Peyer's patch (tissue), 4 donors: ENCODE measurements at places on chromosomes 1 and 21.

DNA sequence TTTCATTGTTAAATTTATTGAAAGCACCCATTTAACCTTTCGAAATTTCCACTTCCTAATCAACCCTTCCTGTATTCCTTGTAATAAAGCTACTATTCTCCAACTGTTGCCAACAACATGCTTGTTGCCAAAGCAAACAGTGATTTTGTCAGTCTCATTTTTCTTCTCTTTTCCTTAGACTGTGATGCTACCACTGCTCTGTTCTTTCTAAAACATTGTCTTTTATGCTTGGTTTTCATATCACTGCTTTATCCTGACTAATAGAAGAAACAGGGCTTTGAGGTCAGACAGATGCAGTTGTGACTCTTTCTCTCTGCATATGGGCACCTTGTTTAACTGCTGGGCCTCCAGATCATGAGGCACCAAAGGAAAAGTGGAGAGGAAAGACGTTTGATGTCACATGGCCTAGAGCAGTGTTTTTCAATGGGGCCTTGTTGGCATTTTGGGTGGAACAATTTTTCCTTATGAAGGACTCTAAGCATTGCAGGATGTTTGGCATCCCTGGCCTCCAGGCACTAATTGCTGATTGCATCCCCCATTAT, 56.1 kb downstream of the HMCN1 start:
- H3K27ac ChIP-seq, result no peak overlapping the region
- H3K36me3 ChIP-seq, result no peaks in the 10 kb centered on the region
- no peaks in the 10 kb centered on the region for H3K27me3 ChIP-seq
- no peaks in the 10 kb centered on the region for H3K4me1 ChIP-seq
- H3K4me3 ChIP-seq, result no peak overlapping the region
- no peak for DNase-seq

GRCh38 chr1:236213534-236213933, 68.2 kb downstream of the ERO1B start:
- DNase-seq, result no peak
- H3K27ac ChIP-seq, result no peak overlapping the region
- no peaks in the 10 kb centered on the region for H3K4me1 ChIP-seq
- H3K36me3 ChIP-seq, result no peaks in the 10 kb centered on the region
- no peak overlapping the region for H3K4me3 ChIP-seq
- H3K27me3 ChIP-seq, result no peaks in the 10 kb centered on the region

GRCh38 chr1:235632506-235633401, 16.8 kb downstream of the GNG4 start:
- no peak overlapping the region for H3K27ac ChIP-seq
- no peaks in the 10 kb centered on the region for H3K27me3 ChIP-seq
- H3K4me1 ChIP-seq, result no peaks in the 10 kb centered on the region
- H3K36me3 ChIP-seq, result no peaks in the 10 kb centered on the region

GRCh38 chr1:168709405-168710363, 19.3 kb downstream of the DPT start:
- H3K36me3 ChIP-seq, result no peaks in the 10 kb centered on the region
- H3K27me3 ChIP-seq, result no peaks in the 10 kb centered on the region
- no peak overlapping the region for H3K4me3 ChIP-seq
- no peak for DNase-seq
- H3K27ac ChIP-seq, result peak overlapping the region; percentile 33
- no peaks in the 10 kb centered on the region for H3K4me1 ChIP-seq

DNA sequence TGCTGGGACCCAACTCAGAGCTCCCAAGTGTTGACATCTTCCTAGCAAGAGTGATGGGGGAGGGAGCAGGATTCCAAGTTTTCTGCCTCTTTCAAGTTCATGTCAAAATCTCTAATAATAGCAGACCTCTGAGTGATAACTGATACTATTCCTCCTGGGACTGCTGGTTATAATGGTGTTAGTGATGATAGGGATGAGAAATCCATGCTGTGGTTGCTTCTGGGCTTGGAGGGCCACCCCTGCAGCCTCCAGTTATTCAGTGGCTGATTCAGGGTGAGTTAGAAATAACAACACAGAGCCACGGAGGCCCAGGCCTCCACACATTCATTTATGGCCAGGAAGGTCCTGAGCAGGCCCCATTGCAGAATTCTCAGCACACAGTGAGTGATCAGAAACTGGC, 40.6 kb upstream of the ARTN start:
- H3K4me1 ChIP-seq, result no peaks in the 10 kb centered on the region
- H3K4me3 ChIP-seq, result no peak overlapping the region
- H3K27ac ChIP-seq, result no peak overlapping the region
- no peak for DNase-seq

GRCh38 chr21:25995278-25995677, 175.3 kb downstream of the APP start:
- no peak overlapping the region for H3K4me3 ChIP-seq
- H3K36me3 ChIP-seq, result no peaks in the 10 kb centered on the region
- no peak for DNase-seq
- no peaks in the 10 kb centered on the region for H3K27me3 ChIP-seq
- no peak overlapping the region for H3K27ac ChIP-seq

GRCh38 chr1:156245451-156246232, 2.2 kb downstream of the PAQR6 start:
- H3K4me1 ChIP-seq, result no peaks in the 10 kb centered on the region
- peak; percentile 56 for DNase-seq
- H3K4me3 ChIP-seq, result peak overlapping the region; percentile 39
- H3K27me3 ChIP-seq, result no peaks in the 10 kb centered on the region

- no peak overlapping the region for H3K4me3 ChIP-seq
- no peaks in the 10 kb centered on the region for H3K4me1 ChIP-seq
- H3K36me3 ChIP-seq, result no peaks in the 10 kb centered on the region
- DNase-seq, result no peak
These were observed 58.9 kb downstream of the ATP1A1 start for GRCh38 chr1:116431870-116432500.

GRCh38 chr1:103435443-103435842, 90.1 kb upstream of the RNPC3 start:
- no peaks in the 10 kb centered on the region for H3K4me1 ChIP-seq
- no peak overlapping the region for H3K27ac ChIP-seq
- H3K27me3 ChIP-seq, result no peaks in the 10 kb centered on the region
- no peak overlapping the region for H3K4me3 ChIP-seq
- DNase-seq, result no peak
- no peaks in the 10 kb centered on the region for H3K36me3 ChIP-seq

DNA sequence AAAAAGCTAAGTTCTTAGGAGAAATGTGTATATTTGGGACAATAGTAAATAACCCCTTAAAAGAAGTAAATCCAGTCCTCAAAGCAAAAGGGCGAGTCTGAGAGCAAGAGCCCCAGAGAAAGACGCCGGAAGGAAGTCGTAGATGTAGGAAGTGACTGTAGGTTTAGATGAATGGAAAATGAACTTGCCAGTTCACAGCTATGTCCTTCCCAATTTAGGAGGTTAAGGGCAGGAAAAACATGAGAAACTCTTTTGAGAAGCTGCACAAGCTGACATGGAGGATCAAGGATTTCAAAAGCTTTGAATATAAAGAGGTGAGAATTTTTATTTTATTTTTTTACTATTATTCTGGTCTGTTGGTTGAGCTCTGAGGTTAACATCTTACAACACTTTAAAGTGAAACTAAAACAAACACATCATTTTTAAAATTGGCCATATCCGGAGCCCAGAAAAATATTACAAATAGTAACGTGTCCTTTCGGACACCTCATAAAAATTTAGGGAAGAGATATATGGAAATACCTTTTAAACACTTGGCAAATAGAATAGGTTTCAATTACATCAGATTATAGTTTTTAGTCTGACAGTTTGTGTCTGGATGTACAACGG, 1178.6 kb downstream of the MRPL39 start:
- no peaks in the 10 kb centered on the region for H3K4me1 ChIP-seq
- H3K4me3 ChIP-seq, result peak overlapping the region; percentile 3
- no peak overlapping the region for H3K27ac ChIP-seq
- no peaks in the 10 kb centered on the region for H3K36me3 ChIP-seq
- no peaks in the 10 kb centered on the region for H3K27me3 ChIP-seq

- H3K27ac ChIP-seq, result no peak overlapping the region
- no peak for DNase-seq
- no peaks in the 10 kb centered on the region for H3K4me1 ChIP-seq
- no peak overlapping the region for H3K4me3 ChIP-seq
- H3K36me3 ChIP-seq, result peaks cover 11% of the 10 kb centered on the region
- no peaks in the 10 kb centered on the region for H3K27me3 ChIP-seq
These were observed 41.5 kb upstream of the METTL18 start for GRCh38 chr1:169836198-169836597.

- no peaks in the 10 kb centered on the region for H3K27me3 ChIP-seq
- no peak for DNase-seq
- H3K36me3 ChIP-seq, result no peaks in the 10 kb centered on the region
These were observed 3.9 kb upstream of the MMEL1 start for GRCh38 chr1:2636733-2637132.

DNA sequence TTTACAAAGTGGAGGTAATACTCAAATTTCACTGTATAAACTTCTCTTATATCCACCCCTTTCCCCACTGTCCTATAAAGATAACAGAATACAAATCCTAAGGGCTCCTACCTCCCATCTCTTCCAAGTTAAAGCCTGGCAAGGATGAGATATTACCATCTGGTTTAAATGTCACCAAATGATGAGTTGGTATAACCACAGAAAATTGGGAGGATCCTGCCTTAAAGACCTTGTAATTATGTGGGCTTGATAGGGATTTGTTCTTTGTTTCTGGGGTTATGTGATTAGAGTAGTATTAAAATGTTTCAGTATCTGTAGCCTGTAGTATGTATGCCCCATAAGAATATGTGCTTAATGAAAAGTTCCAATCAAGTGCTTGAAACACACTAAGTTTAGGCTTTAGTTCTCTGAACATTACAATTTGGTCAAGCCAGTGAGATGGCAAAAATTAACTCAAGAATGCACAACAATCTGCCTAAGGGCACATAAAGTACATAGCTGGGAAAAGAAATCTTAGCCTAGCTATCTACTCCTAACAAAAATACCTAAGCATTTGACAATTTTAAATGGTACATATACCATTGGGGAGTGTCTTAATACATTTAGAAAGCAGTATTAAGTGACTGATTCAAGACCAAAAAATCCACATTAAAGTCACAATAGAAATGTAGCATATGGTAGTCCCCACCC, 14.0 kb downstream of the KDM5B start:
- H3K36me3 ChIP-seq, result no peaks in the 10 kb centered on the region
- H3K4me1 ChIP-seq, result peaks cover 19% of the 10 kb centered on the region
- DNase-seq, result no peak
- H3K27me3 ChIP-seq, result no peaks in the 10 kb centered on the region
- no peak overlapping the region for H3K4me3 ChIP-seq
- H3K27ac ChIP-seq, result no peak overlapping the region

- no peaks in the 10 kb centered on the region for H3K27me3 ChIP-seq
- no peaks in the 10 kb centered on the region for H3K4me1 ChIP-seq
- H3K4me3 ChIP-seq, result no peak overlapping the region
- H3K27ac ChIP-seq, result no peak overlapping the region
These were observed 1.6 kb upstream of the TSEN15 start for GRCh38 chr1:184049836-184050468.

DNA sequence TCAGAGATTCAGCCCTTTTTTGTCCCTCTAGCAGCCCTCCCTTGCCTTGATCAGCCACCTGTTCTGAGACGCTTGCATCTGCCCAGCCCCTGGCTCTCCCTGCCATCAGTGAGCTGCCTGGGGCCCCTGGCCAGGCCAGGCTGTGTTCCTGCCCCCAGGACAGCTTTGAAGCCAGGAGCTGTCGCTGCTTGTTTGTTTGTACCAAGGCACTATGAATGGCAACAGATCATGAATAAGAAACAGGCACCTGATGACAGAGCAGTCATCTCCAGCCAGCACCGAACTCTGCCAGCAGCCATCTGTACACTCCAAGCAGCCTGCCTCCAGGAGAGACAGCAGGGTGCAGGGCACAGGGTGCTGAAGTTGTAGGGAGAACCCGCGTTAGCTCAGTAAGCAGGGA, 8.1 kb upstream of the VWA5B1 start:
- H3K4me3 ChIP-seq, result no peak overlapping the region
- H3K4me1 ChIP-seq, result no peaks in the 10 kb centered on the region
- H3K27me3 ChIP-seq, result no peaks in the 10 kb centered on the region
- no peaks in the 10 kb centered on the region for H3K36me3 ChIP-seq
- no peak for DNase-seq

DNA sequence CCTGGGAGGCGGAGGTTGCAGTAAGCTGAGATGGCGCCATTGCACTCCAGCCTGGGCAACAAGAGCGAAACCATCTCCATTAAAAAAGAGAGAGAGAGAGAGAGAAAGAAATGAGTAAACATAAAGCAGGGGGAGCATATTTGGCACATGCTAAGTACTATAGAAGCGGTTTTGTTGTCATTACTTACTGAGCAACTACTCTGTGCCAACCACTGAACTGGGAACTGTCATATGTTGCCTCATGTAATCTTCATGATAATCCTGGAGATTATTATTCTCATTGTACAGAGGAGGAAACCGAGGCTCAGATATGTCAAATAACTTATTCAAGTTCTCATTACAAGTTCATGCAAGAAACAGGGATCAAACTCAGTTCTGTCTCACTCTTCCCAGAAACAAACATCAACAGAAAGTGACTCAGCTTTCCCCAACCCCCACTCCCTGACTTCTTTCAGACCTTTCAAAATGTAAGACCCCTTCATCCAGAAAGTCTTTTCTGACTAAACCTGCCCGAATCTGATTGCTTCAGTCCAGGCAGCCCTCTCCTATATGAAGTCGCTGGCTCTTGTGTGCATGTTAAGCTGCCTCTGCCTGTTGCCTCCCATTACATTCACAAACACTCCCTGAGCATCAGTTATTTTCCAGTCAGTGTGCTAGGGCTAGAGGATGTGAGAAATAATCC, 23.5 kb downstream of the LAMB3 start:
- H3K4me1 ChIP-seq, result no peaks in the 10 kb centered on the region
- DNase-seq, result no peak
- no peak overlapping the region for H3K27ac ChIP-seq
- no peaks in the 10 kb centered on the region for H3K27me3 ChIP-seq

DNA sequence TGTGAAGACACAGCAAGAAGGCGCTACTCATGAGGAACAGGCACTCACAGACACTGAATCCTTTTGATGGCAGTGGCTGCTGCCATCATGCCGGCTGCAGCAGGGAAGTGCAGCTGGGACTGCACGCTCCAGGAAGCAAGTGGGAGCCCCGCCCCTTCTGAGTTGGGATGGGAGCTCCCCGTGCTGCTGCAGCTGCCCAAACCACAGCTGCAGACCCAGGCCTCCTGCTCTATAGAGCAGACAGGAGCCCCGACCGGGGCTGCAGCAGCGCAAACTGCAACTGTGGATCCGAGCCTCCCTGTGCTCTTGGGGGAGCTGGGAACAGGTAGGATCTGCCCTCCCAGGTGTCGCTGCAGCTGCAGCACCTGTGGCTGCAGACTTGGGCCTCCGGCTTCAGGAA, 65.2 kb upstream of the MARK1 start:
- DNase-seq, result no peak
- H3K27ac ChIP-seq, result no peak overlapping the region
- no peaks in the 10 kb centered on the region for H3K36me3 ChIP-seq
- no peaks in the 10 kb centered on the region for H3K27me3 ChIP-seq

- DNase-seq, result no peak
- no peaks in the 10 kb centered on the region for H3K36me3 ChIP-seq
- H3K4me3 ChIP-seq, result no peak overlapping the region
- H3K27me3 ChIP-seq, result no peaks in the 10 kb centered on the region
- H3K4me1 ChIP-seq, result peaks cover 7% of the 10 kb centered on the region
- no peak overlapping the region for H3K27ac ChIP-seq
These were observed 48.8 kb downstream of the PIK3CD start for GRCh38 chr1:9700340-9700739.
